Activated CD4-positive, alpha-beta memory T cell treated with anti-CD3 and anti-CD28 coated beads for 36 hours (primary cell): ENCODE measurements at places on chromosomes 5 and 9. TPM values are rescaled to one million over a fixed set of nuclear protein-coding genes. Genes with fewer than 3 reads are reported as not detected.

LAMC3 gene
- total RNA-seq, result 0.12 TPM

SLC34A3 gene
- total RNA-seq, result not detected

FOXD4L4 gene
- not detected for total RNA-seq

SPINK1 gene
- total RNA-seq, result not detected

DNA sequence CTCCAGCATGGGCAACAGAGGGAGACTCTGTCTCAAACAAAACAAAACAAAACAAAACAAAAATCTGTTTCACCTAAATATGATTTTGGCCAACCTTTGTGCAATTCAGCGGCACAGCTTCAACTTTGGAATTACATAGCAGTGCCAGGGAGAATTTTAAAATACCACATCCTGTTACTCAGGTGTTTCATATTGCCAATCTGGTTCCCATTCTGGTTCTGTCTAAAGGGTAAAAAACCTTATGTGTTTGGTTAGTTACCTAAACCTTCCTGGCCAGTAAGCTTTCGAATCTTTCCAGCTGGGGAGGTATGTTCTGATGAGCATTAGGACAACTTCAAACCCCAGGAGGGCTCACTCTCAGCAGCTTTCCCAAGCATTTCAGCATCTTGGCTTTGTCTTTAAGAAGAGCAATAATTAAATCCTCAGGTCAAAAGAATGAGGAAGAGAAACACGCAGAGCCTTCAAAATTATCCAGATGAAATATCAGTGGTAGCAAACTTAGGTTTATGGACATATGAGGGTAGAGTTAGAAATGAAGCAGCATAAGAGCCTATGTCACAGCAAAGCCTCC is 2.7 kb downstream of the DAB2 start:
- no peak for DNase-seq

- no peak for DNase-seq
These were observed 122.7 kb downstream of the GRIA1 start for GRCh38 chr5:153613144-153613543.

GRCh38 chr5:142208777-142209312 is 100.3 kb downstream of the NDFIP1 start:
- DNase-seq, result no peak

DNA sequence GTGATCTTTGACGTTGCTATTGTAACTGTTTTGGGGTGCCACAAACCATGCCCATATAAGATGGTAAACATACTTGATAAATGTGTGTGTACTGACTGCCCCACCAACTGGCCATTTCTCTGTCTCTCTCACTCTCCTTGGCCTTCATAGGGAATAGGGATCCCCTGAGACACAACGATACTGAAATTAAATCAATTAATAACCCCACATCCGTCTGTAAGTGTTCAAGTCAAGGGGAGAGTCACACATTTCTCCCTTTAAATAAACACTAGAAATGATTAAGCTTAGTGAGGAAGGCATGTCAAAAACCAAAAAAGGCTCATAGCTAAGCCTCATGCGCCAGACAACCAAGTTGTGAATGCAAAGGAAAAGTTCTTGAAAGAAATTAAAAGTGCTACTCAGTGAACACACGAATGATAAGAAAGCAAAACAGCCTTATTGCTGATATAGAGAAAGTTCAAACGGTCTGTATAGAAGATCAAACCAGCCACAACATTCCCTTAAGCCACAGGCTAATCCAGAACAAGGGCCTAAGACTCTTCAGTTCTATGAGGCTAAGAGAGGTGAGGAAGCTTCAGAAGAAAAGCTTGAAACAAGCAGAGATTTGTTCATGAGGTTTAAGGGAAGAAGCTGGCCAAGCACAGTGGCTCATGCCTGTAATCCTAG is 111.1 kb downstream of the UGCG start:
- no peak for DNase-seq

GRCh38 chr5:6221141-6221626 is 157.2 kb downstream of the MED10 start:
- no peak for DNase-seq

GRCh38 chr9:128899566-128900322 is 17.8 kb downstream of the LRRC8A start:
- DNase-seq, result peak; percentile 59

- peak; percentile 67 for DNase-seq
These were observed 244.0 kb downstream of the ARHGAP26 start for GRCh38 chr5:143014017-143014651.

DNA sequence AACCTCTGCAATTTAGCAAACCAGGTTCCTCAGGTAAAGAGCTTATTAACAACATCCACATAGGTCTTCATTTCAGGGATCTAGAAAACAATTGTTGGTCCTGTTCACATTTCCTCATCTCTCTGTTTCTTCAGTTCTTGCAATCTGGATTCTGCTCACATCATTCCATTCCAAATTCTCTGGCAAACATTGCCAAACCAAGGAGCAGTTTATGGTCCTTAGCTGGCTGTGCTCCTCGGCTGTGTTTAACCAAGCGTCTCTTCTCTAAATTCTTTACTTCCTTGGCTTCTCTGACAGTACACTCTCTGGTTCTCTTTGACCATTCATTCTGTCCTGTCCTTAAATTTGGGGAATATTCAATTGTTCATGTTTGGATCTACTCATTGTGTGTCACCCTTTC is 65.8 kb upstream of the RANBP3L start:
- DNase-seq, result no peak

DNA sequence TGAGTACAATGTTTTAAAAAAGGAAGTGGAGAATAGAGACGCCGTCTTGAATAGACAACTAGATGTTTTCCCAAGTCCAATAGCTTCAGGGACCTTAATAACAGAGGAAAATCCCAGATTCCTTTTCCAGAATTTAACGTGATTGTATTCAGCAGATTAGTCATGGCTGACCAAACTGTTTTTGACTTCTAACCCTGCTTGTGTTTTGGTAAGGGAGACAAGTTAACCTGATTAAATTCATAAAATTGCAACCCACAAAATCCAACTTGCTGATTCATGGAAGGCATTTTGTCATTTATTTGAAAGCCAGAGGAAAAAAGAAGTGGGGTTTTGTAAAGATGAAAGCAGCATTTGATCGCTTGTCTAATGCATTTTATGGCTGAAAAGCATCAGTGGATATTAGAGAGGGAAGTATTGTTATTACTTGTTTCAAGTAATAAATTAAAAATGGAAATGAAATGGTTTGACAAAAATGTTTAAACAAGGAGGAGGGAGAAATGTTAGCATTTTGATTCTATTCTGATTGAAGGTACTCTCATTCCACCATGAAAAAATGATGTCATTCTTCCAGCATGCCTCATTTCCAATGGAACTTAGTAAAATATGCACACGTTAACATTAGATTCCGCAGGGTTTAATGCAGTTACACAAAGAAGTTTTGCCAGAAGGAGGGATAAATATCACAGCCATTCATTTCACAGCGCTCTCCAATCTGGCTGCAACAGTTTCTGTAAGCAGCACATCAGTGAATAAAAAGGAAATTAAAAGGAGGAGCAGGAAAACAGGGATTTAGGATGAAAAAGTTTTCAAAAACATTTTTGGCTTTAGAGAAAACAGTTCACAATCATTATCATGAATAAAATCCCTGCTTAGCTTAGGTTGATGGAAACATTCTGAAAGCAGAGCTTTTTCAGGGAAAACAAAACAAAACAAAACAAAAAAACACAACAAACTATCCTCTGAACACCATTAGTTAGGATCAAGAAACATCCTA is 314.7 kb downstream of the PRR16 start:
- no peak for DNase-seq

DNA sequence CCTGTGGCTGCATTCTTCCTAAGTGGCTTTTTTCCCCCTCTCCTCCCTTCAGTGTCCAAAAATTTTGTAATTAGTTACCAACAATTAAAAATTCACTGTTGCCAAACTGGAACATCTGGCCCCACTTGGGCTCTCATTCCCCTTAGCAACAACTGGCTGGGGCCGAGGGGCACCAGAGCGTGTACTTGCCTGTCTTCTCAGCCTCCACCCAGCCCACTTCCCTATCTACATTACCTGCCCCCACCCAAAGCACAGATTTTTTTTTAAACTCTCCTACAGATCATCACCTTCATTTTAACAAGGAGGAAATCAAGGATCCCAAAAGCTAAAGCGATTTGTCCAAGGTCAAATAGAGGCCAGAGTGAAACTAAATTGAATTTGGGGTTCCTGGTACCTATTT is 278.8 kb downstream of the EBF1 start:
- no peak for DNase-seq

DNA sequence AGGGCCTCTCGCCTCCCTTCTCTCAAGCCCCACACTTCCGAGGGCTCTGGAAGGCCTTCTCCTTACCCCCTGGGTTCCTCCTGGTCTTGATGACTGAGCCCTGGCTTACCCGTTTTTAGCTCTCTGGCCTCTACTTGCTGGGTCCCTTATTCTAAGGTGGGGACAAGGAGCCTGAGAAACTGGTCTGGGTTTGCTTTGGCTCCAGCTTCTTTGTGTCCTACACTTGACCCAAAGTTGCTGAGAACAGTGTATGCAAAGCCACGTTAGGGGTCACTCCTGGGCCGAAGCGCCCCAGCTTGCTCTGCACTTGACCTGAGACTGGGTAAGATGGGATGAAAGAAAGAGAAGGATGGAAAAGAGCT is 788 bp downstream of the ZNF346 start:
- DNase-seq, result peak; percentile 29

GRCh38 chr5:126754609-126755008 is 22.3 kb upstream of the LMNB1 start:
- DNase-seq, result no peak

DNA sequence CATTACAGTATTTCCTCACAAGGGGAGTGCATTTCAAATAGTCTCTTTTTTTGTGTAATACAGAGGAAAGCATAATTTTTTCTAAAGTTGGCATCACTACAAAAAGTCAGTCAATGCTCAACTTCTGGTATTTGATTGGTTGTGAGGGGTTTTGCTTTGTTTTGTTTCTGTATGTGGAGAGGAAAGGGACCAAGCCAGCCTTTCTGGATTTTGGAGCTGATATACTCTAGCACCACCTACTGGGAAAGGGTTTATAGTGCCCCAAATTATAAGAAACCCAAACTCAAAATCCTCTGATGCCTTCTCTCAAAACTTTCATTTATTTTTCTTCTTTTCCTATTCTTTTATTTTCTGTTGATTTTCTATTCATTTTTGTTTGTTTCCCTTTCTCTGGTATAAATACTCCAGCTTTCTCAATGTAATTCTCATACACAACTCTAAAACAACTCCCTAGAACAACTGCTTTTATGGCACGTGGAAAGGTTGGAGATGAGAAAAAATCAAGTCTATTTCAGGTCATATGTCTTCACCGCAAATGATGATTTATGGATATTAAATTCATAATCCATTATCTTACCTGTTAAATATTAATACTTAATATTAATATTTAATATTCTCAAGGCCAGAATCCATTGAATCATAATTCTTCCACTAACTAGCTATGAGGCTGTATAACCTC is 69.5 kb upstream of the ANXA1 start:
- no peak for DNase-seq
